DMS53 (cell line): ENCODE measurements at places on chromosomes 2 and 18.

- DNase-seq, result no peak
These were observed 55.4 kb upstream of the NCOA1 start for GRCh38 chr2:24435391-24436316.

- DNase-seq, result no peak
These were observed 941.9 kb upstream of the FANCL start for GRCh38 chr2:59183070-59183469.

DNA sequence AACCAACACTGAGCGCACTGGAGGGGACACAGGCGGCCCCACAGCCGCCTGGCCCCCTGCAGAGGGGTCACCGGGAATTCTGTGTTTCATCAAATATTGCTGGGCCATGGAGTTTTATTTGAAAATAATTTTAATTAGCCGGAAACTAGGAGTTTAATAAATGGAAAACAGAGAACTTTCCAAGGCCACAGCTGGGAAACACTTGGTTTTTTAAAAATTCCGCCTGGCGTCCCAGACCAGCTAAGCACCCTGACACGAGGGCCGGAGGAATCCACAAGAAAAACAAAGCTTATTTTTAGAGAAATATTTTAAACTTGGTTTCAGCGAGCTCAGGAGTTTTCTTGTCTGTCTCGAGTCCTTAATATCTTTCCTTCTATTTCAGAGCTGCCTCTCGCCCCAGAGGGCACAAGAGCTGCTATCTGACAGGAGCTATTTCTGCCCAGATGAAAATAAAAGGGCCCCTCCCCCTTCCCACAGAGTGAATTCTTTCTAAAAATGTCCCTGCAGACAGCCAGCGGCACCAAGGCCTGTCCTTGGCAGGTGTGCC is 8.2 kb downstream of the ZFP36L2 start:
- no peak for DNase-seq

GRCh38 chr18:36895606-36896005 is 66.7 kb downstream of the KIAA1328 start:
- DNase-seq, result no peak

- DNase-seq, result no peak
These were observed 98.5 kb upstream of the KCTD1 start for GRCh38 chr18:26646901-26647300.

DNA sequence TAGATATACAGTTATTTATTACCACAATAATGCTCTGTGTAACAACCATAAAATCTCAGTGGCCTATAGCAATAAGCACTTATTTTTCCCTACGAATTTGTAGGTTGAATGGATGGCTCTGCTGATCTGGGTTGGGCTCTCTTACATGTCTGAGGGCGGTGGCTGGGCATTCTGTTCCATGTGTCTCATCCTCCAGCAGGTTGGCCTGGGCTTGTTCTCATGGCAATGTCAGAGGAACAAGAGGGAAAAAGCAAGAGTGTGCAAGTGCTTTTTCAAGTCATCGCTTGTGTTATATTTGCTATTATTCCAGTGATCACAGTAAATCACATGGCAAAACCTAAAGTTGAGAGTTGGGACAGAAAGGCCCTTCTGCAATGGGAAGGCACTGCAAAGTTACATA is 30.4 kb upstream of the MYO3B start:
- no peak for DNase-seq

DNA sequence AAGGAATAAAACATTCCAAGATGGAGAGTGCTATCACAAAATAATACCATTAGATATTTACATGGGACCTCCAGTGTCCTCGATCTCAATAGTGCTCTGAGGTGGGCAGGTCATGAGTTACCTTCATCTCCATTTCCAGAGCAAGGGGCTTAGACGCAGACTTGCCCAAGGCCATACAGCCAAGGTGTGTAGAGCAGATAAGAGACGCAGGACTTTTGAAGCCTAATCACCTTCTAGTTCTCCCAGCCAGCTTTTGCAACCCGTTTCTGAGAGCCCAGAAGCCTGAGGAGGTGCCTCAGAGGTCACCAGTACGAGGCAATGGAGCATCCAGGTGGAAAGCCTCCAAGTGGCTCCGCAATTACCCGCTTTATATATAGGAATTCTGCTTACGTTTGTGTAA is 294.7 kb downstream of the LNPK start:
- no peak for DNase-seq

GRCh38 chr2:206556357-206556949 is 85.8 kb upstream of the FAM237A start:
- peak; percentile 74 for DNase-seq

- DNase-seq, result no peak
These were observed 546.7 kb downstream of the EPHA4 start for GRCh38 chr2:221025398-221025797.

GRCh38 chr2:106606652-106607051 is 119.5 kb downstream of the CD8B2 start:
- no peak for DNase-seq

GRCh38 chr2:109209412-109209811 is 80.4 kb downstream of the SH3RF3 start:
- peak; percentile 63 for DNase-seq

DNA sequence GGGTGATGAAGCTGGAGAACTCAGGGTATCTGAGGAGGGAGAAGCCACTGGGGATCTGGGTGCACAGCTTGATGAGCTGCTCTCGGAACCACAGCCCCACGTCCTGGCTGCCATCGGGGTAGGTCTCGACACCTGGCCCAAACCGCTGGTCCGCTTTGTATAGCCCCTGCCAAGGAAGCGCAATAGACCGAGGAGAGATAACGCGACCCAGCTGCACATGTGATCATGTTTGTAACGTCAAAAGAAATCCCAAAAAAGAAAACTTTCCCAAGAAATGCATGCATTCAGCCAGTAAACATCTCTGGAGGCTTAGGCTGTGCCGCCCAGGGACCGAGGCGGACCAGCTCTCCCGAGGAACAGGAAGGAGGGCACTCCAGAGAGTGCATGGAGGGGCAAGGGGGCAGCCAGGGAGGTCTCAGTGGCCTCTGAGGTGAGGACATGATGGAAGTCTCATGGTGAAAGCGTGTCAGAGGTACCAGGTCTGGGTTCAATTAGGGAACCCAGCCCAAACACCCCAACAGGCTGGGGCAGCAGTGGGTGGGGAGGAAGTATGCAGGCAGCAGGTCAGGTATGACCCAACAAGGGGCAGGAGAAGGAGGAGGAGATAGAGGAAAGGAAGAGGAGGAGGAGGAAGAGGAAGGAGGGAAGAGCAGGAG is 28.3 kb downstream of the ANKMY1 start:
- no peak for DNase-seq

- DNase-seq, result no peak
These were observed 102.2 kb upstream of the XPO1 start for GRCh38 chr2:61640406-61640805.

DNA sequence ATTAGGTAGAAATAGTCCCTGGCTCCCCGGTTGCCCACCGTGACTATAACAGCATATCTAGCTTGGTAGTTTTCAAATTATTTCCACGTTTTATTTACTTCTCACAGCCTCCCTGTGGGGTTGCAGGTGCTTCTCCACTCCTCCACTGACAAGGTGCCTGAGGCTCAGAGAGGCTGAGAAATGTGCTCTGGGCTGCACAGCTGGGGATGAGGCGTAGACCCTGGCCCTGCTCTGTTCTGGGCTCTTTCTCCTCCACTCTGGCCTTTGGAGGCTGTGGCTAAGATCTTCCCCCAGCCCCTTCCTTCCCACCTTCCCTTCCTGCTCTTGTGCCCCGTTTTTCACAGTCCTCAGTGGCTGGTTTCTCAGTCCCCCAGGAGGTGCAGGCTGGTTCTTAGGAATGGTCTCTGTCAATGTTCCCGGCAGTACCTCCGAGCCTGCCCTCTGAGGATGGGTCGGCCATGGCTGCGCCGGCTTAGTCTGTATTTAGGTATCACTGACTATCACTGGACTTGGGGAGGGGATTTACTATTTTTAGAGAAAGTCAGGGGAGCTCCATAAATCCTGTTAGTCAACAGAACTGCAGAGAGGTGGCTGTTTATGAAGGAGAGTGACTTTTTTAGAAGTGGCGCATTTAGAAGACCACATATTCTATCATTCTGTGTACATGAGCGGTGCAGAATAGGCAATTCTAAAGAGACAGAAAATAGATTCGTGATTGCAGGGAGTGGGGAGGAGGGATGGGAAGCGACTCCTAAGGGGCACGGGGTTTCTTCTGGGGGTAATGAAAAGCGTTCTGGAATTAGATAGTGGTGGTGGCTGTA is 35.0 kb downstream of the HPCAL1 start:
- DNase-seq, result no peak

GRCh38 chr2:46077522-46078107 is 219.6 kb upstream of the EPAS1 start:
- DNase-seq, result no peak

DNA sequence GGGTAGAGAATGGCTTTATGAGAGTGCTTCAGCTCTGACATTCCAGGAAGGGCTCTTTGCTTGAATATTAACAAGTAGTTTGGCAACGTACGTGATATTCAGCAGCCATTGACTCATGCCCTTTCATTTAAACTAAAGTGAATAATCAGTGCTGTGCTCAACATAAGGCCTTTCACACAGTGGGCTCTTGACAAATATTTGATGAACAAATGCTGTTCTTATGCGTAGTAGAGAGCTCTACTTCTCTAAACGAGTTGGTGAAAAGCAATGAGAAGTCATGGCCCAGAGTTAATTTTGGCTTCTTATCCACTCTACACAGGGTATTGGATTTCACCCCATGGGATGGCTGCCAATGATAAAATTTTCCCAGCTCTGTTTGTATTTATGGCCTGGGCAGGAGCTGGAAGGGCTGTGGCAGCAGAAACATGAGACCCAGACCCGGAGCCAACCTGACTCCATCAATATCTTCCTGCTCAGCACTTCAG is 338.9 kb downstream of the CCDC85A start:
- peak; percentile 73 for DNase-seq

DNA sequence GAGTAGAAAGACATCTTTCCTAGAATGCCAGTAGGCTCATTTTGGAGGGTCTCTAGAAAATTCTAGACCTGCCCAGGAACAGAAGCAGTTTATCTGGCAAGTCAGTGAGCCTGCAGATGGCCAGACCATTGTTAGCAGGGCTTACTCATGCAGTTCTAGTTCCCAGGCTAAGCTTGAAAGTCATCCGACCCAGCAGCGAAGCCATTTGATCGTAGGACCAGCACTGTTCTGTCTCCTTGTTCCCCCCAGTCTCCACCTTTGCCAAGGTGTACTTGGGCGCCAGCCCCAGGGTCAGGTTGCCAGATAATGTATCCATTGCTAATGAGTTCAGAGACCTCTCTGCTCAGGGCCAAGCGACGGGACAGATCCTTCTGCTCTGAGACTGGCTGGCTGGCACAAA is 70.1 kb downstream of the EPAS1 start:
- DNase-seq, result no peak

GRCh38 chr2:148596018-148596417 is 48.5 kb upstream of the EPC2 start:
- DNase-seq, result no peak

DNA sequence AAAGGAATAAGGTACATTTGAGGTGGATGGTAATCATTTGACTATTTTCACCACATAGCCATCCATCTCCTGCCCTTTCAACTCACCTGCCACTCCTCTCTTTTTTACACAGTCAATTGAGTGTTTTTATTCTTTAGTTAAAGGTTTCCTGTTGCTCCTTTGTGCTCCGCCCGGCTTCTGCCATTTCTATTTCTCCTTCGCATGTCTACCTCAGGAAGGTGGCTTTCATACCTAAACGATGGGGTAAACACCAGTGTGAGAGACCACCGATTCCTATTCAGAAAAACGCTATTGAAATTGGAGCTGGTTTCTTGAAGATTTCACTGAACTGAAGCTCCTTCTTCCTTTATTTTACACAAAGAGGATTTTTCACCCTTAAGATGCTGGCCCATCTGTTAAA is 1628.0 kb upstream of the PIK3C3 start:
- DNase-seq, result no peak

DNA sequence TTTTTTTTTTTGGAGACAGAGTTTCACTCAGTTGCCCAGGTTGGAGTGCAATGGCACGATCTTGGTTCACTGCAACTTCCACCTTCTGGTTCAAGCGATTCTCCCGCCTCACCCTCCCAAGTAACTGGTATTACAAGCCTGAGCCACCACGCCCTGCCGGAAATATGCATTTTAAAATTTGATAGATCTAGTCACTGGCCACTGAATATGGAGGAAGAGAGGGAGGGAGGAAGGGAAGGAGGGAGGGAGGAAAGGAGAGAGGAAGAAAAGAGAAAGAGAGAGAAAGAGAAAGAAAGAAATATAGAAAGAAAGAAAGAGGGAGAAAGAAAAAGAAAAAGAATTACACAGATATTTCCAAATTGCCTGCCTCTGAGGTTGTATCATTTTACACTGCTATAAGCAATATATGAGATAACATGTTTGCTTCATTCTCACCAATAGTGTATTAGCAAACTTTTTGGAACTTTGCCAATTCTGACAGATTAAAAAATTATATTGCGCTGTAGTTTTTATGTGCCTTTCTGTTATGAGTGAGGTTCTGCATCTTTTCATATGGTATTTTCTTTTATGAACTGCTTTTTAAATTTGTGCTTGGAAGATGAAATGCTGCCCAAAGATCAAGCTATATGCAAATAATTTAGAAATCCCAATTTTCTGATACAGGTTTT is 161.2 kb upstream of the MAP3K20 start:
- DNase-seq, result no peak

DNA sequence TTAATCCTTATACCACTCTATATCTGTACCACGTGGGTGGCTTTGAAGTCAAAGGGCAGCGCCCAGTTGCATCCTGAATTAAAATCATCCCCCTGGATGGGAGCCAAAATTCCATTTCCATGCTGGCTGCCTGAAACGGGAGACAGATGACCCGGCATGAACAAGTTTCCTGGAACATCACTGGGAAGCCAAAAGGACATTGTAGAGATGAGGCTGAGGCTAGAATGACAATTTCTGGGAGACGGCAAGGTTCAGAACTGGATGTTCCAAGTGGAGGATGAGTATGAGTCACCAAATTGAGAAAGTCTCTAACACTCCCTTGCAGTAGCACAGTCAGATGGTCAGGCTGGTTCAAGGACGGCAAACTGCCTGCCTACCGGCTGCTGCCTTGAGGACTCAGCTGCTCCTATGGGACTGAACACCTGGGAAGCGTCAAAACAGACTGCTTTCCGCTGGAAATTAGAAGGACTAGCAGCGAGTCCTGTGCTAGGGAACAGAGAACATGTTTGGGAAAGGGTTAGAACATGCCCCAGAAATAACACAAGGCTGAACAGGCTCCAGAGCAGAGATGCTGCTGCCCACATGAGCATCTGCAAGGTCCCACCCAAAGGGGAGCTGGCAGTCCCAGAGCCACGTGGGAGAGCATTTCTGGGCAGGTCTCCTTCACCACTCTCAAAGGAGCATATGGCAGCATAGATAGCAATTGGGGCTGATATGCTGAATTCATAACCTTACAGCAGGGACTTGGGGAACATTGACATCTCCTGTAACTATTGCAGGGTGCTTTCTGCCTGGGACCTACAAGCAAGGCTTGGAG is 32.0 kb downstream of the YPEL5 start:
- no peak for DNase-seq

DNA sequence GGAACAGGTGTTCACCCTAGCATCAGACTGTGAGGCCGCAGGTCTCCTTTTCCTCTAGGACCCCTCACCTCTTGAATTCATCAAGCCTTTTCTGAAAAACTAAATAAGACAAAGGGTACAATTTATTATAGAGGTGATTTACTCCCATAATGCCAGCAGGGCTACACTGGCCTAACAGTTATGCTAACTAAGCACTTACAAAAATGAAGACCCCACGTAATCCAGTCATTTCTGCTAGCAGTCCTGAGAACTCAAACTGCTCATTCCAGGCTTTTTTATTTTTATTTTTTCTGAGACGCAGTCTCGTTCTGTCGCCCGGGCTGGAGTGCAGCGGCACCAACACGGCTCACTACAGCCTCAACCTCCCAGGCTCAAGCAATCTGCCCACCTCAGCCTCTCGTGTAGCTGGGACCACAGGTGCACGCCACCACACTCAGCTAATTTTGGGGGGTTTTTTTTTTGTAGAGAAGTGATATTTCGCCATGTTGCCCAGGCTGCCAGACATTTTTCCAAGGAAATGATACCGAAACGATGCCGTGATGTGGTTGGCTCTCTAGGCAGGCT is 14.2 kb downstream of the CAPG start:
- no peak for DNase-seq
